ENCODE measurements at places on chromosomes 2 and 18. TPM values are rescaled to one million over a fixed set of nuclear protein-coding genes. Genes with fewer than 3 reads are reported as not detected.
A peak's percentile ranks its signal among the peaks of the same experiment; 100 is the strongest.

The RAPGEF4 gene
- polyA plus RNA-seq = 1.2 TPM

DNA sequence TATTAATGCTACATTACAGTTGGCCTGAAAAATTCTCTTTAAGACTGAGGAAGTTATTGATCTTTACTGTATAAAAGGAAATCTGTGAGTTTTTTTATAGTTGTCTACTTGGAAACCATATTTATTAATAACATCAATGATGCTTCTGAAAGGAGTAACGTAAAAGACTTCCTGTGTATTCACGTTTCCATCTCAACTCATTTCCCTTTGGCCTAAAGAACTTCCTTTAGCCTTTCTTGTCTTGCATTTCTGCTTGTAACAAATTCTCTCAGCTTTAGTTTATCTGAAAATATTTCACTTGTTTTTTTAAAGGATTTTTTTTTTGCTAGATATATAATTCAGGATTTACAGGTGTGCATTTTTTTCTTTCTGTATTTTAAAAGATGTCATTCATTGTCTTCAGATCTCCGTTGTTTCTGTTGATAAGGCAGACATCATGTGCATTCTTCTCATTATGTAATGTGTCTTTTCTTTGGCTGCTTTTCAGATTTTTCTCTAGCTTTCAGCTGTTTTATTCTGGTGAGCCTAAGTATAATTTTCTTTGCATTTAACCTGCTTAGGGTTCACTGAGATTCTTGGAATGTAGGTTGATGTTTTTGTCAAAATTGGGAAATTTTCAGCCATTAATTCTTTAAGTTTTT is 159.0 kb upstream of the DAPL1 start:
- no peak for DNase-seq
- H3K36me3 ChIP-seq = peaks cover 18% of the 10 kb centered on the region
- H3K4me3 ChIP-seq = no peak overlapping the region

GRCh38 chr2:237304763-237305514 is 109.0 kb downstream of the COL6A3 start:
- DNase-seq = peak; percentile 35
- H3K27ac ChIP-seq = no peak overlapping the region
- H3K27me3 ChIP-seq = no peaks in the 10 kb centered on the region

DNA sequence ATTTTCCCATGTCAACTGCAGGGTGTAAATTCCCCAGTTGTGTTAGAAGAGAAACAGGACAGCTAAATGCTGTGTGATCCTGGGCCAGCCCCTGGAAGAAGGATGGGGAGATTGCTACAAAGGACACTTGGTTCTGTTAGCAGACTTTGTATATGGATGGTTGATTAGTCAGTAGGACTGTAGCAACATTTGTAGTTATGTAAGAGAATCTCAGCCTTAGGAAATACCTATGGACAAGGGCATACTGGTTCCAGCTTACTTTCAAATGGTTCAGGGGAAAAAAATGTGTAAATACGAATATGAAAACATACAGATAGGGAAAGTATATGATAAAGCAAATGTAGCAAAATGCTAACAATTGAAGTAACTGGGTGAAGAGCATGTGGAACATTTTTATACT is 47.6 kb downstream of the GNAL start:
- DNase-seq = no peak
- no peak overlapping the region for H3K27ac ChIP-seq
- H3K4me3 ChIP-seq = no peak overlapping the region
- no peaks in the 10 kb centered on the region for H3K36me3 ChIP-seq
- peaks cover 2% of the 10 kb centered on the region for H3K4me1 ChIP-seq

- no peaks in the 10 kb centered on the region for H3K4me1 ChIP-seq
- DNase-seq = no peak
- H3K4me3 ChIP-seq = no peak overlapping the region
- H3K36me3 ChIP-seq = no peaks in the 10 kb centered on the region
These were observed 156.4 kb downstream of the SEPTIN10 start for GRCh38 chr2:109457366-109457765.

Measured in keratinocyte (primary cell).